ENCODE measurements at places on chromosomes 1 and 21. TPM values are rescaled to one million over a fixed set of nuclear protein-coding genes. Genes with fewer than 3 reads are reported as not detected.

The C1orf185 gene
- not detected for total RNA-seq

The RAB42 gene
- 2.0 TPM for total RNA-seq

The CR2 gene
- total RNA-seq, result not detected

The THEMIS2 gene
- total RNA-seq, result 4.1 TPM

The KRTAP21-3 gene
- total RNA-seq, result not detected

The KIRREL1 gene
- 42.8 TPM for total RNA-seq

The FBXO2 gene
- 1.1 TPM for total RNA-seq

The CELF3 gene
- not detected for total RNA-seq

The SLAMF9 gene
- total RNA-seq, result not detected

The ORC1 gene
- 8.6 TPM for total RNA-seq

DNA sequence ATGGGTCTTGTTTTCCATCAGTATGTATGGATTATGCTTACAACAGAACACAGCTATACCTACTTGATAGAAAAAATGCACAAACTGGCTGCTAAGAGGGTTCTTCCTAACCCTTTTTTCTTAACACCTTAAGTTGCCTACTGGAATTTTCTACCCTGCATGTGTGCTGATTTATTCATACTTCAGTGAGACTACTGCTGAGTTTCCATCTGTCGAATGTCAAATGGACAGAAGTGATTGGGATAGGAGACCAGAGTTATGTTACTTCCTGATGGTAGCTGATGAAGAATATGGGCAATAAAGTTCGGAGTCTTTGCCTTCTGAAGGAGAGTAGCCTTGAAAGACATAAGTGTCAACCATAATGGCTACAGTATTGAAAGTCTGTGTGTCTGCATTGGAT lies 6.5 kb upstream of the DNM3 start:
- no peak for DNase-seq

GRCh38 chr1:180515364-180515763 lies 13.0 kb upstream of the ACBD6 start:
- DNase-seq, result no peak

- DNase-seq, result no peak
Observed at GRCh38 chr1:175273376-175274031, 80.9 kb upstream of the KIAA0040 start.

DNA sequence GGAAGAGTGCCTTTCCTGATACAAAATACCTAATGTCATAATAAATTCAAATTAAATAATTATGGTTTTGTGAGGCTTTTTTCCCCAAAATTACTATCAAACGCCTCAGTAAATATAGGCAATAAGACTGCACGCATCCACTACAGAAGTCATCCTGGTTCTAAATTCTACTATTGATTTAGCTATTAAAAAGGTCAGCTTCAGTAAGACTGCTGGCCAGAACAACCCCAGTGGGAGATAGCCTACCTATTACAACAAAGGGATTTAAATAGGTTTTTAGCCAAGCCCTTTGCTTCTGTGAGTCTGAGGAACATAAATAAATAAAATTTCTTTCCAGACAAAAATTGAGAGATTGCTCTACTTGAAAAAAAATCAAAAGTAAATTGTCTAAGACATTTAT lies 132.1 kb downstream of the PLPPR4 start:
- DNase-seq, result no peak

DNA sequence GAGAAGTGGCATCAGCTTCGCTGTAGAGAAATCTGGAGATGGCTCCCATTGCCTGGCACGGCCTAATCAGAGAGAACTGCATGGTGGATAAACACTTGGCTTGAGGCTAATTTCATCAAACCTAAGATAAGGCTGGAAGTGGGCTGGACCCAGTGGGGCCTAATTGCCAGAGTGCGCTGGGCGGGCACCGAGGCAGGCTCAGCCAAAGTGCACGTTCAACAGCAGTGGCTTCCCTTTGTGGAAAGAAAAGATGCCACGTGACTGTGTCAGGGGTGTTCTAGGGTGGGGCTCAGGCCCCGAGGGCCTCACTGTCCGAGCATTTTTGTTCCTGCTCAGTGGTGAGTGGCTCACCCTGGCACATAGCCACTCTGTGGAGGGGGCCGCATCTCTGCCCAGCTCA lies 5.8 kb downstream of the PLCH2 start:
- no peak for DNase-seq

DNA sequence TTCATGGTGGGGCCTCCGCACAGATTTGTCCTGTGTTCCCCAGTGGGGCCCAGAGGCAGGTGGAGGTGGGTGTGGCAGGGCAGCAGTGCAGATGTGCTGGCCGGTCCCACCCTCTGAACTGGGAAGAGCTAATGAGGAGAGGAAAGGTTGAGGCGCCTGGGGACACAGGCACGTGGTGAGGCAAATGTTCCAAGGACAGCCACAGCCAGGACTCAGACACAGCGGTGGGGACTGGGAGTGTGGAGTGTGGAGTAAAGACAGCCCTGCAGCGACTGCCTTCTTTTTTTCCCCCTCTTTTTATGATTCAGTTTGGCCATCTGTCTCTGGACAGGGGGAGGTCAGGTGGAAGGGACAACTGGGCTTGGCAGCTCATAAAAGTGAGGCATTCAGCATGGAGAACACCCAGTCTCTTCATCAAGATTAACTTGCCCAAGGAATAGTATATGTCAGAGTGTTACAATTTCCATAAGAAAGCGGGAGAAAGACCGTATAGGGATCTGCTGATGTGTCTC lies 104.2 kb upstream of the GCLM start:
- DNase-seq, result no peak

DNA sequence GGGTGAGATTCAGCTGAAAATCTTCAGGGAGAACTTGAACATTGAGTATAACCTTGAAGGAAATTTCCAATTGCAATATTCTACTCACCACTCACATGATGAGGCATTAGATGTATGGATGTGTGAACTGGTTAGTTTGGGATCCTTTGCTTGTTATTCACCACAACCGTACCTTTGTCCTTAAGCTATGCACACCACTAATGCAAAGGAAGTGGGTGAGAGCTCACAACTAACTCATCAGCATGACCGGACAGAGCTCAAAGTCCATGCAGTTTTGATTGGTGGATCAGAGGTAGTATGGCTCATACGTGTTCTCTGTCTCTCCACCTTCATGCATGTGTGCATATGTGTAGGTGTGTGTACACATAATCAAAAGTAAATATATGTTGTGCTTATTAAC lies 43.5 kb upstream of the MROH9 start:
- DNase-seq, result no peak

- DNase-seq, result no peak
Observed at GRCh38 chr1:202240956-202241355, 47.4 kb downstream of the LGR6 start.

- no peak for DNase-seq
Observed at GRCh38 chr1:150144606-150145005, 5.1 kb upstream of the PLEKHO1 start.

DNA sequence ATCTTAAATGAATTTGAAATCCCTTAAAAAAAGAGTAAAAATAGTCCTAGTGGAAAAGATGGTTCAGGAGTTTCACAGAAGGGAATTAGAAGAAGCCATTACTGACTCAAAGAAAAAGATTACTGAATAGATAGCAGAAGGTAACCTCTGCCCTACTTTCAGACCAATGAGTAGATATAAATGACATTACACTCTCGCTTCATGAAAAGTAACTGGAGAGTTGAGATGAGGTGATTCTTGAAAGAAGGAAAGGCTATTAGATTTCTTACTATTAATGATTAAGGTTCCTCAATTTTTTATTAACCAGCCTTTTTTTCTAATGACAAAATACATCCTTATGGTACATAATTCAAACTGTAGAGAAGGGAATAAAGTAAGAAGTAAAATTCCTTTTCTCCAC lies 28.3 kb downstream of the CCN1 start:
- no peak for DNase-seq

GRCh38 chr21:27759091-27759659 lies 792.3 kb upstream of the ADAMTS5 start:
- DNase-seq, result no peak

- no peak for DNase-seq
Observed at GRCh38 chr1:245015031-245015430, 139.8 kb upstream of the KIF26B start.

- DNase-seq, result no peak
Observed at GRCh38 chr1:171161431-171161830, 23.7 kb upstream of the FMO2 start.

DNA sequence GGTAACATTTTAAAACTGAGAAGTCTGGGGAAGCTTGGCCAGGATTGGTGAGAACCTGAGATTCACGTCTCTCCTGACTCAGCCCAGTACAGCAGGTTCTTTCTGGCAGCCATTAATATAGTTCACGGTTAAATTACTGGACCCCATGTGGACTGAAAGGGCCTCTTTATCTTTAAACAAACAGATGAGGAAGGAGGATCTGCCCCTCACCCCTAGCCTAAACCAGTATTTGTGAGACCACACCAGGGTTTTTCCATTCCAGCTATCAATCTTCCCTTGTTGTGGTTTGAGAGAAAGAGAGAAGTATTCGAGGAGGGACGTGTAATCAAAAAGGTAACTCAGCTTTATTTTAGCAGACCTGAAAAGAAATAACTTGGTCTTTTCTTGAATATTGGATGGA lies 137.1 kb downstream of the PROX1 start:
- no peak for DNase-seq

GRCh38 chr1:115839679-115840237 lies 1.2 kb downstream of the NHLH2 start:
- no peak for DNase-seq

GRCh38 chr1:222877854-222878253 lies 63.0 kb downstream of the DISP1 start:
- no peak for DNase-seq

DNA sequence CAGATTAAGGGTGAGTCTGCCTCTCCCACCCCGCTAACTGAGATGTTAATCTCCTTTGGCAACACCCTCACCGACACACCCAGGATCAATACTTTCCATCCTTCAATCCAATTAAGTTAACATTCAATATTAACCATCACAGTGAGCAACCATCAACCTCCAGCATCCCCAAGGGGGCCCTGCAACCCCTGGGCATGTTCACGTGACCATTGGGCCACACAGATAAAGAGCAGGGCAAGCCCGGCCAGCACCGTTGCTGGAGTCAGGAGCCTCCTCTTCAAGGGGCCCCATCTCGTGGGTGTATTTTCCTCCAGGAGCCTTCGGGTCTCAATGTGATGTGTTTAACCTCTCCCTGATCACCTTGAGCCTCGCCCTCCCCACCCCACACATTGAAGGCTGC lies 8.0 kb upstream of the GPR157 start:
- DNase-seq, result no peak

DNA sequence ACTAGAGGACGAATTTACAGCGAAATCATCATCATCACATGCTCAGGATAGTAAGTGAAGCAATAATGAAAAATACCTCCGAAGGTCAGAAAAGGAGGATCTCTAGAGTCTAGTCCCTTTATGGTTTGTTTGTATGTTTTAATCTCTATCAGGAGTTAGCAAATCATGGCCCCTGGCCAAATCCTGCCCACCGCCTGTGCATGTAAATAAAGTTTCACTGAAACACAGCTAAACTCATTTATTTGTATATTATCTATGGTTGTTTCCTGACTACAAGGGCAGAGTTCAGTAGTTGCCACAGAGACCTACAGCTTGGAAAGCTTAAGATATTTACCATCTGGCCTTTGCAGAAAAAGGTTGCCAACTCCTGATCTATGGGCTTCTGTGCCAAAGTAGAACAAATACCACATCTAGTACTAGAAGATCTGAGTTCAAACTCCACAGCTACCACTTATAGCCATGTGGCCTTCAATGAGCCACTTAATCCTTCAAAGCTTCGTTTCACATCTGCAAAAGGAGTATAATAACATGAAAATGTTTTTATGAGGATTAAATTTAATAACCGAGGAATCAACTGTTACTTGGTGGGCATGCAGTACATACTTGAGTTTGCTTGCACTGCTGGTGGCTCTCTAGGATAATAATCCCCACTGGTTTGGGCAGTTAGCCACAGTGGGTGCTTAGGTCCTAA lies 94.0 kb upstream of the KIF26B start:
- DNase-seq, result peak; percentile 40

- no peak for DNase-seq
Observed at GRCh38 chr1:155130272-155131006, 2.8 kb downstream of the EFNA1 start.

DNA sequence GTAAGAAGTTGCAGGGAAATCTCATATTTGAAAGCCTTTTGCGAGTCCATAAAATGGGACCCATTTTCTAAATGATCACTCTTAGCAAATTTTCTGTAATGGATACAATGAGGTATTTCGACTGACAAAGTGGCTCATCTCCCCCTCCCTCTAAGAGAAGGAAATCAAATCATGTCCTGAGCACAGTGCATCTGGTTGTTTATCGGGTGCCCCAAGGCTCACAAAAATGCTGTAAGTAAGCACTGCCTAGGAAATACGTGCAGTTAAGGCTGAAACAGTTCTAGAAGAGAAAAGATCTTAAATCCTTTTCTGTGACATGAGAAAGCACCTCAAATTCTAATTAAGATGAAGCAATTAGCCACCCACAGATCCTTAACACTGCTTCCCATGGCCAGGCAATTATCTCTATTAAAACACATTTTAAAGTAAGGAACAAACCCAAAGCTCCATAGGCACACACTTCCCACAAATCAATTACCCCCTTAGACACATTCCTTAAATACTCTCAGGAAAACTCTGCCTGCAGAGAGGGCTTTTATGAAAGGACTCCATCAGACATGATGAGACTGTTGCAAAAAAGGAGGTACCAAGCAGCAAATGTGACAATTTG lies 216.3 kb downstream of the KCNH1 start:
- no peak for DNase-seq

DNA sequence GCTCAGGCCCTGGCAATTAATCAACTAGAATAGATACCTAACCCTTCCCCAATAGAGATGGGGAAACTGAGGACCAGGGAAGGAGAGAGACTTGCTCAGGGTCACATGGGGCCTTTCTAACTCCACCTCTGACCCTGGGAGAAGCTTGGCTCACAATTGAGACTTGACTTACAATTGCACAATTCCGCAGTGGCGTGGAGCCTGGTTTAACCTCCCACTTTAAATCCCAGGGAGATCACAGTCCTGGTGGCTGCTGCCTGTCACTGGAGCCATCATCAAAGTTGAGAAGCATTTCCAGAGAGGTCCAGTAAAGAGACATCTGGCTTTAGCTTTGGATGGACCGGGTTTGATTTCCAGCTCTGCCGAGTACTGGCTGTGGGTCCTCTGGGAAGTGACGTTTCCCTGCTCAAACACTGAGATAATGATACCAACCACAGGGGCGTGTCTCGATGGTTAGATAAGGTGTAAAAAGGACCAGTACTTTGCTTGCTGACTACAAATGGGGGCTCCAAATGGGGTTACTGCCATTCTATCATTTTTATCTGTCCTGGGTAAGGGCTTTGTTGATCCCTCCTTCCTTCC lies 39.3 kb downstream of the TRIM62 start:
- DNase-seq, result no peak

GRCh38 chr1:68269637-68270430 lies 37.5 kb upstream of the WLS start:
- no peak for DNase-seq

DNA sequence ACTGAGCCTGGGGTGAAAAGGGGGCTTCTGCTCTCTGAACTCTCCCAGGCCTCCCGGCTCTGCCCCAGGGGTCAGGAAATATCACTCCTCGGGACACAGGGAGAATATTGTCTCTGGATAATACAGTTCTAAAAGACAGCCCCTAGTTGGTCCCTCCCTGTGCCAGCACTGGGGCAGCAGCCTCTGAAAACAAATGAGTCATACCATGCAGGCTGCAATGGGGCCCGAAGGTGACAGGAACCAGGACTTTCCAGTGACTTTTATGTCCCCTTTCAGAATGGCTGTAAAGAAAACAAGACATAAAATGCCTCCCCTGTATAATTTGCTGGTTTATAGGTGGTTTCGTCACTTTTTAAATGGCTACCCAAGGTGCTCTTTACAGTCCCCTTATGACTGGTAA lies 360.0 kb downstream of the NPHP4 start:
- DNase-seq, result no peak

GRCh38 chr1:42239555-42239954 lies 75.0 kb upstream of the GUCA2A start:
- no peak for DNase-seq

GRCh38 chr21:38833117-38833516 lies 27.4 kb downstream of the ETS2 start:
- DNase-seq, result no peak
